ENCODE measurements at places on chromosomes 2 and 18.

GRCh38 chr2:76517574-76517909 is 806.8 kb upstream of the GCFC2 start:
- DNase-seq, result no peak

GRCh38 chr2:236157815-236158498 is 10.2 kb downstream of the GBX2 start:
- DNase-seq, result no peak

DNA sequence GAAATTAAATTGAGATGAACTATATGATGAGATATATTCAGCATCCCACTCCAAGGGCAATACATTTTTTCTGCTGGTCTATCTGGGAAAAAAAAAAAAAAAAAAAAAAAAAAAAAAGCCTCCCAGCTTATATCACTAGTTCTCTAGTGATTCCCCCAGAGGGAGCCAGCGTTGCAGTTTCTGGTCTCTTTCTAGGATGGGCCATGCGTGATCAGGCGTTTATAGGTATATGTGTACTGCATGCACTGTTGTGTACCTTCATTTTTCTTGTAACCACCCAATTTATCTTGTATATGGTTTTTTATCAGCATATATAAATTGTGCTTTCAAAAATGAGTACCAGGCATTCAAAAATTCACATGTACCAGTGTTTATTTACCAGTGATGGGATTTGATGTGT is 35.1 kb downstream of the DCDC2C start:
- DNase-seq, result no peak

GRCh38 chr2:136164280-136164776 is 46.4 kb upstream of the CXCR4 start:
- DNase-seq, result no peak

GRCh38 chr2:28600181-28600580 is 104.3 kb downstream of the PLB1 start:
- no peak for DNase-seq

- DNase-seq, result no peak
These were observed 290.2 kb downstream of the AKAIN1 start for GRCh38 chr18:4906856-4907255.

DNA sequence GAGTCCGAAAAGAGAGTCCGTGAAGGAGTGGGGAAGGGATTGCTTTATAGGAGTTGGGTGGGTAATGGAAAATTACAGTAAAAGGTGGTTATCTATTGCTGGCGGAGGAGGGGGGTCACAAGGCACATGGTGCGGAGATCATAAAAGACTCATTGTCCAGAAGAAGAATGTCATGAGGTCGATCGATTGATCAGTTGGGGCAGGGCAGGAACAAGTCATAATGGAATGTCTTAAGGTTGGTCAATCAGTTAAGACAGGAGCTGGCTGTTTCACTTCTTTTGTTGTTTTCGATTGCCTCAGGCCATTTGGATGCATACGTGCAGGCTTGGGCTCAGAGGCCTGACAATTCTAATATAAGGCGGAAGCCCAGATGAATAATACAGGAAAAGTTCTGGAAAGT is 473.0 kb upstream of the TNP1 start:
- no peak for DNase-seq

GRCh38 chr2:8222979-8223694 is 458.7 kb upstream of the ID2 start:
- no peak for DNase-seq

DNA sequence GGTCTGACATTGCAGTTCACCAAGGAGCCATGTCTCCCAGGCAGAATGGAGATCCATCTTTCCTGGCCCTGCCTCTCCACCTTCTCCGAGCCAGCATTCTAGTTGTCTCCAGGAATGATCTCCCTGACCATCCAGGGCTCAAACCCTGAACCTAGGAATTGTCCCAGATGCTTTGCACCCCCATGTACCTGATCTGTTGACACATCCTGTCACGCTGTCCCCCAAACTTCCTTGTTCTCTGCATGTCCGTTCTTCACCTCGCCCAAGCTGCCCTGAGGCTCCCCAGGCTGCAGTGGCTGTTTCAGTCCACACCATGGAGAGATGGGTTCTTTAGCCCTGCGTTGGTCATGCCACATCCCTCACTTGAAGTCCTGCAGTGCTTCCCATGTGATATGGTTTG is 7.0 kb upstream of the MBP start:
- DNase-seq, result no peak

GRCh38 chr2:18214936-18215335 is 336.5 kb downstream of the KCNS3 start:
- no peak for DNase-seq

GRCh38 chr2:211093743-211094303 is 537.4 kb downstream of the CPS1 start:
- DNase-seq, result no peak

DNA sequence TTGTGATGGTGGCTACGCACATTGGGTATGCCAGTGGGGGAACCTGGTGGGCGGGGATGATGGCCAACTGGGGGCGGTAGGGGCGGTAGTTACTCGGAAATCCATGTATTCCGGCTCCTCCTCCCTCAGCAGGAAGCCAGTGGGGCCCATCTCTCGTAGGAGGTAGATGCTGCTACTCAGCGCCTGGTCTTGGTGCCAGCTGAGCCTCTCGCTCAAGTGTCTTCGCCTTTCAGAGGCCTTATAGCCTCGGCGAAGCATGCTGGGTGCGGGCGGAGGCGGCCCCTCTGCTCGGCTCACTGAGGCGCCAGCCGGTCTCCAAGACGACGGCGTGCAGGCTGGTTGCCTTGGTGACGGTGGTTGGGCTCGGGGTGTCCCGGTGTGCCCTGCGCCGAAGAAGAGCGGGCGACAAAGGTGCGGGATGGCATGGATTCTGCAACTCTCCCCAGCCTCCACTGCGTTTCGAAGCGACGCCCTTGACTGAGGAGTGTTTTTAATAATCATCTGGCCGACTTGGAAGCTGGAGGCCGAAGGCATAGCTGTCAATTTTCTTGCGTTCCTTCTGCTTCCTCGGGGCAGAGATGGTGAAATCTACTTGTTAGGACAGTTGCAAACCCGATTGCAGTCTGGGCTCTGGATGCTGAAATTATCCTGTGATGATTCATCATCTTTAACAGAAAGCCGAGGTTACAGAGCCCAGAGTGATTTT is at the start of gene ZSWIM2:
TSS of gene ZSWIM2 (minus strand) at position 298 of the 706 bp plus-strand sequence. CDS start at position 258, 40 bp downstream.
- peak; percentile 19 for DNase-seq

DNA sequence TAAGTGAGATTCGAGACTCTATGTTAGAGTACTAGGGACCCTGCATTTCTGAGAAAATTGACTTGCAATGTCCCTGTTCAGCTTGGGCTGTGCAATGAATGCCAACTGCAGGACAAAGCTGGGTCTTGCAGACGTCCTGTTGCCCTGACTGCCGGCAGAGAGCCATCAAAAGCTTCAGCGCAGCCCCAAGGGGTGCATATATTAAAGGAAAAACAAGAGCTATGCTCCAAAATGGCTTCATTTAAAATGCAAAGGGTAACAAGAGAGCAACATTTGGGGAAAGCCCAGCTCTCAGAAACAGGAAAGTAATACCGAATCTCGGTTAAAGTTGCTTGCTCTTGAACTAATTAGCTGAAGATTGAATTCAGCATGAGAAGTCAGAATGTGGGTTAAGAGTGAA is 110.9 kb upstream of the PNPT1 start:
- no peak for DNase-seq

GRCh38 chr2:217741381-217741955 is 261.3 kb downstream of the TNS1 start:
- DNase-seq, result no peak

DNA sequence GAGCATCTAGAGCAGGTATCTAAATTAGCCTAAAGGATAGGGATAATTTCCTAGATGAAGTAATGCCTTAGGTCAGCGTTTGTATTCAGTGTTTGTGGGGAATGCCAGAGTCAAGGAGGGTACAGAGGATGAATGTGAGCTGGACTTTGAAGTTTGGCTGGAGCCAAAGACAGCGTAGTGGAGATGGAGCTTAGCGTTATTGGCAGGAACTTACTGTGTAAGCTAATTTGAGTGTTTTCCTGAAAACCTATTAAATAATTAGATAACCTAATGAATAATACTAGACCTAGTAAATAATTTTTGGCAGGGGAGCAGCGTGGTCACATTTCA is 4.2 kb downstream of the RNF138 start:
- DNase-seq, result no peak

DNA sequence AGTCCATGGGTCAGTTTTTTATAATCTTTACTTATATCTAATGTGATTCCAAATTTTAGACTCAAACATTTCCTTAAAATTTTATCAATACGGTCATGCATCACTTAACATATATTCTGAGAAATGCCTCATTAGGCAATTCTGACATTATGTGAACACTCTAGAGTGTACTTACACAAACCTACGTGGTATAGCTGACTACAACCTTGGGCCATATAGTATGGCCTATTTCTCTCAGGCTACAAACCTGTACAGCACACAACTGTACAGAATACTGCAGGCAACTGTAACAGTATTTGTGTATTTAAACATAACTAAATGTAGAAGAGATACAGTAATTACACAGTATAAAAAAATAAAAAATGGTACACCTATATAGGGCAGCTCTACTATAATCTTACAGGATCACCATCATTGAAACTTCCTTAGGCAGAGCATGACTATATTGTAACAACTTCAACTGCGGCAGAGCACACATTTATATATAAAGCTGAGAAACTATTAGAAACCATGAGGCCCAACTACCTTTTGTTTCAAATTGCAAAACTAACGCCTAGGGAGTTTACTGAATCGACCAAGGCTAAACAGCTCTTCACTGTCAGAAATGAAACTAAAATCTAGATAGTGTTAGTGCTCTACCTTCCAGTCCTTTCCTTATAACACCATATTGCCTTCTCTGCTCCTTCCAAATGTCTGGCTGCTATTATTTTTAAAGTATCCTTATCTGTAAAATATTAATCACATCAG is 6.9 kb downstream of the YES1 start:
- DNase-seq, result no peak

DNA sequence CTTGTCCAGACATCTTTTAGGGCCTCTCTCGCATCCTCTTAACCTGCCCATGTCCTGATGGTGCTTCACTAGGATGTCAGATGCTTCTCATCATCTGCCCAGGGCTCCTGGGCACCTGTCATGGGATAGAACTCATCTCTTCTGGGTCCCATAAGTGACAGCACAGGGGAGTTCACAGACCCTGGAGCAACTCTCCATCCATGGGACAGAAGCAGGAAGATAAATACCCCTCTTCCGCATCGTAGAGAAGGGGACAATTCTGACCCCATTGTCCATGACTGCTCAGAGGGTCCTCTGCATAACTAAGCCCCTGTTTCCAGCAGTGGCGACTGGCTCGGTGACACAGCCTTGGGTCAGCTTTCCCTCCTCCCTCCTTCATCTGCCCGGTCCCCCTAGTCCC is 82.3 kb downstream of the TWIST2 start:
- DNase-seq, result no peak

DNA sequence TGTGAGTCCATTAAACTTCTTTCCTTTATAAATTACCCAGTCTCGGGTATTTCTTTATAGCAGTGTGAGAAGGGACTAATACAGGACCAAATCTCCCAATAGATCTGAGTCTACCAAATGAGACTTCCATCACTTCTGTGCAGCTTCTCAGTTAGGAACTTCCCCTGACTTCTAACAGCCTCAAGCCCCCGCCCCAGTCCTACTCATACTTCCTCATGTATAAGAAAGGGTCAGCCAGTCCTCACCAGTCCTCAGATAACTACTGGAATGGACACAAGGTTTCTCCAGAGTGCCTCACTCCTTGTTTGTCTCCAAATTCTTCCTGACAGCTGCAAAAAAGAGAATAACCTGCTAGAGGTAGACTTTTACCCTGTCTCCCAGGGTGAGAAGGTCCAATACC is 19.5 kb downstream of the TTC32 start:
- DNase-seq, result no peak

DNA sequence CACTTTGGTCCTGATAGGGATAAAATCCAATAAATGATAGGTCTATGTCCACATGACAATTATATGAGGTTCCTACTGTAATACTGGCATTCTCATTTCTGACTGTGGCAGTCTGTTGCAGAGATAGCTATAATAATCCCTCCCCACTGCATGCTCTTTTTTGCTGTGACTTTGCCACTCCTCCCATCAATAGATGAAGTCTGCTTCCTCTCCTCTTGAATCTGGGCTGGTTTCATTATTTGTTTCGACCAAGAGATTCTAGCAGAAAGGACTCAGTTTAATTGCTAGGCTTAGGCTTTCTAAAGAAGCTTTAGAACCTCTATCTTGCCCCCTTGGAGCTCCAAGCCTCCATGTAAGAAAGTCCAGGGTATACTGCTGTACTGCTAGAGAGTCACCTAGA is 23.3 kb upstream of the CREB1 start:
- no peak for DNase-seq

- DNase-seq, result no peak
These were observed 3.4 kb downstream of the LPIN1 start for GRCh38 chr2:11749646-11750349.

DNA sequence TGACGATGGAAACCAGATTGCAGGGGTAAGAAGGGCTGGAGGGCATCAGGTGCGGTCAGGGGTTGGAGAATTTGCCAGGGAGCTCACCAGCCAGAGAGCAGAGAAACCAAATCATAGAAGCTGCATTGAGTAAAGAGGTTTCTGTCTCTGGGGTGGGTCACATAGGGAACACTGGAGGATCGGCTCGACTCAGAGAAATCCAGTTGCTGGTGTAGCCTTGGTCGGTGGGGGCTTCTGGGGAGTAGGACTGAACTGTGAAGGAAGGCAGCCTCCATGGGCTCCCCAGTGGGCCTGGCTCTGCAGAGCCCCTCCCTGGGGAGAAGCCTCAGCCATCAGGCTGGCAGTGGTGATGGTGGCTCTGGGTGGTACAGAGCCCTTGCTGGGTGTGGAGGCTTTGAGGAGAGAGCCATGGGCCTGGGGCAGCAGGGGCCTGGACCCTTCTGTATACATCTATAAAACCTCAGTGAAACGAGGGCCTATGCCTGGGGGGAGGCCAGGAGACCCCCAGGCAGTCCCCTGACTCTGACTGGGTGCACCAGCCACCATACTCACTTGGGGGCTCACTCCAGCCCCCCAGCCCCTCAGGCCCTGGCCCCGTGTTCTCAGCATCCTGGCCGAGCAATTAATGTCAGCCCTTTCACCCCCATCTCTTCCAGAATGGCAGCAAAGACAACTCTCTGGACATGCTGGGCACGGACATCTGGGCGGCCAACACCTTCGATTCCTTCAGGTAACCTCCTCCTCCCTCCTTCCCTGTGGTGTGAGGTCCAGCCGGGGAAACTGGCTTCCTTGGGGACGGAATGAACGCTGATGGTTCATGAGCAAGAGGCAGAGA is 124.5 kb downstream of the CTIF start:
- no peak for DNase-seq

DNA sequence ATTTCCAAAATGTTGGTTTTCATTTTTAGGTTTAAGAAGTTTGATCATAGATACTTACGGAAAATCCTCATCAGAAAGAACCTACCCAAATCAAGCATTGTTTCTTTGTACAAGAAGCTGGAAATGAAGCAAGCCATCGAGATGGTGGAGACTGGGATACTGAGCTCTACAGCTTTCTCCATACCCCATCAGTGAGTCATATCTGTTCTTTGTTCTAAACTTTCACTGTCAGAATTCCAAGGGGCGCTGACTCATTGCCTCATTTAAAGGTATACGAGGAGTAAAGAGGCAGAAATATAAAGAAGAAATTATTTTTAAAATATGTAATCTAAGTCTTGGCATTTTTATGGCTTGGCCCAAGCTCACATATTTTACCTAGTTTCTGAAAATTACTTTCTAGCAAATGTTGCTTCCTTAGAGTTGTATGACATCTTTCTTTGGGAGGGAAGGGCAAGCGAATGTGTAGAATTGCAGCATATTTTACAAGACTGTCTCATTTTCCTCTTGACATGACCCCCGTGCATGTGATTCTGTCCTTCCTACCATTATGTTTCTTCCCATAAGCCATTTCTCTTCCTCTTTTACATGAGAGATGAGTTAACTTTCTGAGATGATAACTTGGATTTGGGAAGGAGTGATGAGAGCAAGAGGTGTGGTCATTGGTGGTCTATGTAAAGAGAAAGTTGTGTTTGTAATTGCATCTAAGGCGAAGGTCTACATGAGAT is 41.2 kb downstream of the SLC9A4 start:
- no peak for DNase-seq

Data from stimulated activated CD8-positive, alpha-beta memory T cell treated with anti-CD3 and anti-CD28 coated beads, Interleukin-7, amount 100 ng/mL, for 48 hours (primary cell).